ENCODE measurements at places on chromosomes 2 and 18.

GRCh38 chr18:48889115-48889941 is 61.4 kb downstream of the SMAD7 start:
- DNase-seq = no peak

GRCh38 chr2:30287857-30288513 is 56.7 kb downstream of the LBH start:
- DNase-seq = no peak

- DNase-seq = no peak
Measured at GRCh38 chr2:1651121-1652033, 92.9 kb downstream of the PXDN start.

- no peak for DNase-seq
Measured at GRCh38 chr2:170940066-170940465, 11.0 kb downstream of the GORASP2 start.

DNA sequence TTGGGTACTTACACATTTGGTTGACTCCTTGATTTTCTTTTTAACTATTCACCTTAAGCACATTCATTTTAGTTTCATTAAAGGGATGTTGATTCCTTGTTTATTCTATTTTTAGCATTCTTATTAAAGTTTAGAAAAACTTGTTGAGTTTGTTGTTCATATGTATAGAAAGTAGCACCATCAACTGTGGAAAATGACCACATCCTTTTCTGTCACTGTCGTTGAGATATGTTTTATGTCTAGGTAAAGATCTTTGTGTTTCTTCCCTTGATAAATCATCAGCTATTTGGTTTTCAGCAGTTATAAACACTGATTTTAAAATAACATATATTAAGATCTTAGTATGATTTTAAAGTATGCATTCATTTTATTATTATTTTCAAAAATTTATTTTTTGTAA is 25.1 kb downstream of the SLC39A10 start:
- no peak for DNase-seq

GRCh38 chr2:634041-634440 is 43.2 kb downstream of the TMEM18 start:
- no peak for DNase-seq

- DNase-seq = no peak
Measured at GRCh38 chr2:60414495-60415138, 138.8 kb downstream of the BCL11A start.

DNA sequence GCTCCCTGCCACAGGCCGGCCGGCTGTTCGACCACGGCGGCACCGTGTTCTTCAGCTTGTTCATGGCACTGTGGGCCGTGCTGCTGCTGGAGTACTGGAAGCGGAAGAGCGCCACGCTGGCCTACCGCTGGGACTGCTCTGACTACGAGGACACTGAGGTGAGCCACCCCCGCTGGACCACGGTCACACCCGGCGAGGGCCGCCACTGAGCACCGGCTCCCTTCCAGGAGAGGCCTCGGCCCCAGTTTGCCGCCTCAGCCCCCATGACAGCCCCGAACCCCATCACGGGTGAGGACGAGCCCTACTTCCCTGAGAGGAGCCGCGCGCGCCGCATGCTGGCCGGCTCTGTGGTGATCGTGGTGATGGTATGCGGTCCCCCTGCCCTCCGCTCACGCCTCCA is 20.8 kb downstream of the ANO7 start:
- no peak for DNase-seq

DNA sequence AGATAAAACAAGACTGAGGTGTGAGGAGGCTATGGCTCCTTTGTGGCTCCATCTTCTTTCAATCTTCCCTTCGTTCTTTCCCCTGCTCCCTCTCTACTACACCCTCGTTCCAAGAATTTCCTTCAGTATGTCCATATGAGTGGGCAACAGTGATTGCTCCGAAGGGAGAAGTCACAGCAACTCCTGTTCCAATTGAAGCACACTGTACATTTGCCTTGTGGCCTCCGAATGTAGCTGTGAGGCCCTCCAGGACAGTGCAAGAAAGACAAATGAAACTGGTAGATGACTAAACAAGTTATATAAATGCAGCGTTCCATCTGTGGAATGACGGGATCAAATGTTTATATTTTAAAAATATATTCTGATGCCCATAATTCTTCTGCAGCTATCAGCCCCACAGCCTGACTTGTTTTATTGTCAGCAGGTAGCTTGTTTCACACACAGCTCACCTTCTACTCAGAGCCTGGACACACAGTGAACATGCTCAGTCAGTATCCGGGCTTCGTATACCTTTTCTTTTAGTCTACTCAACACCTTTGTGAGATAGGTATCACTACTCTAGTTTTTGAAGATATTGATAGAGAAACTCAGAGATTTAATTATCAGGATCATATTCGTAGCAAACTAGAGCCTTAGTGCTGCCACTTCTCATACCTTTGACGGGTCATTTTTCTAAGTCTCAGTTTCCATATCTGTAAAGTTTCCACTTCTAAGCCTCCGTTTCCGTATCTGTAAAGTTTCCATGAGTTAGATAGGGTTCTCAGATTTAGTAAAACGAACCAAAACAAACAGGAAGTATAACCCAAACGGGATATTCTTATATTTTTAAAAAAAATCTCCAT is 216.7 kb upstream of the STON1 start:
- no peak for DNase-seq

- DNase-seq = no peak
Measured at GRCh38 chr2:37934591-37935513, 9.8 kb downstream of the RMDN2 start.

- DNase-seq = no peak
Measured at GRCh38 chr2:37365669-37366068, 21.2 kb downstream of the QPCT start.

GRCh38 chr2:227411990-227412350 is 24.2 kb upstream of the SCYGR1 start:
- no peak for DNase-seq

DNA sequence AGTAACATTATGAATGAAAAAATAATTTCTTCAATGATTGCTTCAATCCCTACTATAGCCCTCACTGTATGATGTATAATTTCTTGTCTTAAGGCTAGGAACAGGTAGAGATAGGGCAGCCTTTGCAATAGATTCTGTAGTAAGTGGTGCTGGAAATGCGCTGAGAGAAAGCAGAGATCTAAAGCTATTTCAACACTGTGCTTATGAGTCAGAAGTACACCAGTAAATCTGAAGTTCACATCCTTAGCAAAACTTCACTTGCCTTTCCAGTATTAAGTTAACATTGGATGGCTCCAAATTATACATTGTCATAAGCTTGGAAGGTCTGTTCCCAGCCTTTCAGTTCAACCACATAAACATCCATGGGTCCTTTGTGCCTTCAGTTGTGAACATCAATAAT is 178.2 kb upstream of the EPHA4 start:
- DNase-seq = no peak

DNA sequence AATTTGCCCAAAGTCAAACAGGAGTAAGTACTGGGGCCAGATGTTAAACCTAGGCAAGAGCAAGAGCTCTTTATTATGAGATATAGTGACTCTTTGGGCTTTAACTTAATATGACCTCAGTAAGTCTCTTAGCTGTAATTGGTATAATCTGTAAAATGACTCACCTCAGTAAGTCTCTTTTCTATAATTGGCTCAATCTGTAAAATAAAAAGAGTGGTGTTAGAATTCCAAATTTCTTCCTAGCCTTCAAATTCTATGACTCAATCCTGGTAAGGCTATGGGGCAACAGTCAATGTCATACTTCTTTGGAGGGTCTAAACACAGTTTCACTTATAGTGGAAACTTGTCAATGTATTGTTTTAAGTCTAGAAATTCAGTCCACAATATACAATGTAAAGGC is 1608.9 kb upstream of the PIK3C3 start:
- DNase-seq = no peak

DNA sequence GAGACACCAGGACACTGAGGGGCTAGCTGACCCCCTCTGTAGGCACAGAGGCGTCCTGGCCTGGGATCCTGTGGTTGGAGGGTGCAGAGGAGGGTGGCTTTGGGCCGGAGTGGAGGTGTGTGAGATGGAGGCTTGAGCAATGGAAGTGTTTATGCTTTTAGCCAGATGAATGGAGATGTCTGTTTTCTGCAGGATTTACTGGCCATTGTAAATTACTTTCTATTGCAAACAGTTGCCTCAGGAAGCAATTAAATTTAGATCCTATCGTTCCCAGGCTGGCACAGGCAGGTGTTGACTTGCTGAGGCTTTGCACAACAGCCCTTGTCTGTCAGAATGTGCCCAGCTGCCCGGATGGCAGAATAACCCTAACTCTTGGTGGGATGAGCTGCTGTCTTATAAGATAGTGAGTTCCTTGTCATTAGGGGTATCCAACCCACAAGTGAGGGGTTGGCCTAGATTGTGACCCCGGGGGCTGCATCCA is 1.8 kb upstream of the ARID5A start:
- DNase-seq = no peak

- DNase-seq = no peak
Measured at GRCh38 chr2:158773121-158773520, 22.0 kb upstream of the DAPL1 start.

DNA sequence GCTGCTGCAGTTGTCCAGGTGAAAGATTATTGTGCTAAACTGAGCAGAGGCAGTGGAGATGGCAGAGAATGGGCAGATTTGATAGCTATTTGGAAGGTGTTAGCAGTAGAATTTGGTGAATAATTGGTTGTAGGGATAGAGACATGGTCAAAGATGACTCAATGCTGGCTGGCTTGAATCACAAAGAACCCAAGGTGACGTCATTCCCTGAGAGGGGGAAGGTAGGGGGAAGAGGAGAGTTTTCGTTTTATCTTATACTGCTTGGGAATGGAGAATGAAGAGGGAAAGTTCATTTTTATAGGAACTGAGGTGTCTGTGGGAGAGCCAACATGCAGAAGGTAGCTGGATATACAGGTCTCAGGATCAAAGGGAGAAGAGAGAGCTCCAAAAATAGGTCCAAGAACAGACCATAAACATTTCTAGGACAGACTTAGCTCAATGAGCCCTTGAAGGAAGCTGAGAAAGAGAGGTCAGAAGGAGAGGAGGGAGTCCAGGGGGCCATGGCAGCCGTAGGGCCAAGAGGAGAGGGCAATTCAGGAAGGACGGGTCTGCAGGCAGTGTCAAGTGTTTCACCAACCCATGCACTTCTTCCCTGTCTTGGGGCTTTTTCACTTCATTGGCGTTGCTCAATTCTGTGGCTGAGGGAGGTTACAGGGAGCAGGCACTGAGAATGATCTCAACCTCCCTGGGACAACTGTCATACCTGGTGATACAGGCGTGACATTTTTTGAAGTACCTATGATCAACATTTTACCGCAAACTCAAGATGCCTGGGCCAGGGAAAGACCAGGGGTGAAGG is 281.3 kb downstream of the TDRD15 start:
- DNase-seq = peak; percentile 4

DNA sequence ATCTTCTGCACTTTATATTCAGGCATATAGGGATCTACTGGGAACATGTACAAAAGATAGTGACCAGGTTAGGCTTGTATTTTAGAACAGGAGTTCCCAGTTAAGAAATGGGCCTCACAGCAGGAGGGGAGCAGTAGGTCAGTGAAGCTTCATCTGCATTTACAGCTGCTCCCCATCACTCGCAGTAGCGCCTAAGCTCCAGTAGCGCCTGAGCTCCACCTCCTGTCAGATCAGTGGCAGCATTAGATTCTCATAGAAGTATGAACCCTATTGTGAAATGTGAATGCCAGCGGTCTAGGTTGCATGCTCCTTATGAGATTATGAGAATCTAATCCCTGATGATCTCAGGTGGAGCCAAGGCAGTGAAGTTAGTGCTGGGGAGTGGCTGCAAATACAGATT is 224.4 kb upstream of the CYRIA start:
- DNase-seq = no peak

GRCh38 chr2:109275120-109276012 is 146.4 kb downstream of the SH3RF3 start:
- no peak for DNase-seq

GRCh38 chr2:31049264-31049663 is 89.0 kb downstream of the GALNT14 start:
- DNase-seq = no peak

DNA sequence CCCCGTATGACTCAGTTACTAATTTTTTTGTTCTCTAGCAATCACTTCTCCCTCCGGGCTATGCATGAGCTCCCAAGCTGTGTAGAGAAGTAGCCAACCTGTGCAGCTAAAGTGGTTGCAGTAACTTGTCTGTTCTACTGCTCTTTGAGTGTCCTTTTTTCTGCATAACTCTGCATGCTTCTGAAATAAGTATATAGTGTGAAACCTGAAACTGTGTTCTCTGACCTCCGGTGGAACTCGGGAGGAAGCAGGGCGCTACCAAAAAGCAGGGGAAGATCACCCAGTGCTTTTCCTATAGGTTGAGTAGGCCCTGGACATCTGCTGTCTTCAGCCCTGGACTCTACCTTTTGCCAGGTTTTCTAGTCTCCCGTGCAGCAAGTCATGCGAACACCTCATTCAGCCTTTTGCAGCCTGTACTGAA is 47.8 kb downstream of the PHLPP1 start:
- no peak for DNase-seq

DNA sequence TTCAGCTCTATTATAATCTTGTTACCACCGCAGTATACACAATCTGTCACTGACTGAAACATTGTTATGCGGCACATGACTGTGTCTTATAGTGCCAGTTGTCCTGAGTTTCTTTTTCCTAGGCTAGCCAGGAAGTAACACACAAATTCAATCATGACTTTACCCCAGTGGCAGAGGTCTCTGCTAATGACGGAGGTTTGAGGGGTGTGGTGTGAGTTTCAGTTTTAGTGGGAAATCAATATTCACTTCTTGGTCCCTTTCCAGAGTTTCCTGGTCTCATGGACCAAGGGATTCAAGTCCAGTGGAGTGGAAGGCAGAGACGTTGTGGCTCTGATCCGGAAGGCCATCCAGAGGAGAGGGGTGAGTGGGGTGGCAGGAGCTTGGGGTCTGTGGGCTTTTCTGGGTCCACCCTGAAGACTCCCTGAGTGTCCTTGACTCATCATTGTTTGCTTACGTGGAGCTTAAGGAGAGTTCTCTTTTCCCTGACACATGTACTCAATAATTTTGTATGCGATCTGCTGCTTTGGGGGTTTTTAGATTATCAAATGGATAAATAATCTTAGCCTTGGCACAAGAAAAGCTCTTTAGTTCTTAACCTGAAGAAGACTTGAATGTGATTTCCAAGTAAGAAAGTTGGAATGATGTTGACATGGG is 39.2 kb downstream of the HK2 start:
- no peak for DNase-seq

DNA sequence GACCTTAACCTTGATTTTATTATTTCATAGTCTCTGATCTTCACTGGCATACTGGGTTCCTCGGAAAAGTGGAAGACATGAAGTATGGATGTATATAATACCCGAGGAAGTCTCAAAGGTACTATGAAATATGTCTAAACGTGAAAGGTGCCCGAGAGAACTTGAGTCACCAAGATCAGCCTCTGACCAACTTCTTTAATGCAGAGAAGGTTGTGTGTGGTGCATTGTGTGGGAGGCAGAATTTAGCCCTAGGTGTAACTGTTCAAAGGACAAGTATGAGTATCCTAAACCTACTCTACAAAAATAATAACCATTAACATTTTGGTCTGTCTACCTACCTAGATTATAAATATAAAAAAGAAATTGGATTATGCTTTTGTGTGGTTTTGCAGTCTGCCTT is 36.1 kb downstream of the OSBPL6 start:
- no peak for DNase-seq

GRCh38 chr2:25332571-25332970 is 9.2 kb downstream of the DNMT3A start:
- DNase-seq = no peak

Data from ACHN (cell line).